ENCODE measurements at places on chromosomes 6 and 20.

DNA sequence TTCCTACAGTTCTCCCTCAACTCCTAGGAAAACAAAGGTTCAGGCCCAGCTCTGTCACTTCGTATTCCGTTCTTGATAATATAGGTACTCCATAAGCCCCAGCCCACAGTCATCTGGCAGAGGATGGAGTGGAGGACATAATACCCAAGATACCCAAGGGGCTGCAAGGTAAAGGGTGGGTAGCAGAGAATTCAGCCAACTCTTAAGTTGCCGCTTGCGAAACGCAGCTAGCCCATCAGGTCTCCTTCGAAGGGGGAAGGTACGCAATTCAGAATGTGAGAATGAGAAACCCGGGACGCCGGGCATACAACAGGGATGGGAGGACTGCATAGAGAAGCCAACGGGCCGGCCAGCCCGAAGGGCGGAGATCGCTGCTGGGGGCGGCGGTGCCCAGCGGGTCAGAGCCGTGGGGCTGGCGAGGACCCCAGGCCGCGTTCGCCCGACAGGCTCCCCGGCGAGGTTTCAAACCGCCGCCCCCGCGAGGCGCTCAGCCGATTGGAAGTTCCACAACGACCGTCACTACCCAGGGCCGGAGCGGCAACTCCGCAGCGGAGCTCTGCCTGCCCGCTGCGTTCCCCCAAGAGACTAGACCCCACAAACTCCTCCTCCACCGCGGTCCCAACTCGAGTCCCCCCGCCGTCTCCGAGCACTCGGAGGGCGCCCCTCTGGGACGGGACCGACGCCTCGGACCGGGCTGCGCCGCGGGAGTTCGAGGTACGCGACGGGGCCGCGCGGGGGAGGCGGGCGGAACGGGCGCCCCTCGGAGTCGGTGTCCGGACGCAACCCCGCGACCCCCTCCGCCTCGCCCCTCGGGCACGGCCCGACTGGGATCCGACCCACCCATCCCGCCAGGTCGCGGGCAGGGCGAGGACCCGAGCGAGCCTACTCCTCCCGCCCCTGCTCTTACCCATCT is 911 bp downstream of the CDK19 start:
- DNase-seq: peak; percentile 62

- DNase-seq: no peak
Measured at GRCh38 chr6:16367571-16367970, 129.2 kb downstream of the GMPR start.

GRCh38 chr6:134035823-134036296 is 16.6 kb downstream of the SLC2A12 start:
- DNase-seq: no peak

GRCh38 chr6:80449726-80450125 is 343.3 kb downstream of the BCKDHB start:
- no peak for DNase-seq

GRCh38 chr6:38567436-38567835 is 72.3 kb downstream of the BTBD9 start:
- peak; percentile 78 for DNase-seq

- DNase-seq: peak; percentile 49
Measured at GRCh38 chr6:129767776-129768485, 58.0 kb upstream of the ARHGAP18 start.

GRCh38 chr6:89385156-89385667 is 26.9 kb downstream of the RRAGD start:
- peak; percentile 73 for DNase-seq

GRCh38 chr6:146874278-146875018 is 275.7 kb downstream of the ADGB start:
- DNase-seq: no peak

GRCh38 chr6:169082817-169083507 is 170.7 kb downstream of the THBS2 start:
- DNase-seq: no peak

DNA sequence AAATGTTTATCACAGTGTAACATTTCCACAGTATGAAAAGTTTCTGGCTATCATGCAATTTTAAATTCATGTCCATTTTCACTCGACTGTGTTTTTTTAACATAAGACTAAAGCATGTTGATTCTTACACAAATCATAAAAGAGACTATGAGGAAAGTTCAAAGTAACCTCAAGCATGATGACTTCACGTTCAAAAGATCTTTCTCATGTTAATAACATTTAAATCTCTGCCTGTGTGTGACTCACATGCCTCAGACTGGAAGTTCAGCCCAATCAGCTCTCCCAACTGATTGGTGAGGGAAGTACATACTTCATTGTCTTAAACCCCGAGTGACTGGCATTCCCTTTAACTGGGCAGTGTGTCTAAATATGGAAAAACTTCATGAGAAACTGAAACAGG is 37.4 kb downstream of the ATXN1 start:
- peak; percentile 82 for DNase-seq

- DNase-seq: peak; percentile 80
Measured at GRCh38 chr6:144266091-144266649, 19.0 kb upstream of the UTRN start.

- no peak for DNase-seq
Measured at GRCh38 chr6:16592223-16592911, 168.9 kb downstream of the ATXN1 start.

GRCh38 chr20:20836836-20837235 is 124.4 kb upstream of the RALGAPA2 start:
- DNase-seq: no peak

GRCh38 chr6:116280161-116280932 is 617 bp upstream of the TSPYL1 start:
- no peak for DNase-seq

GRCh38 chr6:13427316-13427715 is 60.1 kb downstream of the GFOD1 start:
- DNase-seq: no peak

DNA sequence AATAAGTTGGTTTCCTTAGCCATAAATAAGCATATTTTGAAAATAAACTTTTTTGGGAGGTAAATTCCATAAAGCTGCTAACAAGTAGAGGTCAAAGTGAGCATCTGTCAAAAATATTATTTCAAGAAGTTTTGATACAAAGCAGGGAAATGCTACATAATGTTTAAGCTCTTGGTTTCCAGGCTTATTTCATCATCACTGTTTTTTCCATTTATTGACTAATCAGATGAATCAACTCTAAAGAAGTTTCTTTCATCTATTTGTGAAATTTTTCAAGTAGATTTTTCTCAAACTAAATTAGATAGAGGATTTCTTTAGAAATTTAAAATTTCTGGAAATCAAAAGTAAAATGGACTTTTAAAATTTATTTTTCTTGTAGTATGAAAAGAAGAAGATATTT is 89.5 kb upstream of the TBX18 start:
- DNase-seq: no peak

GRCh38 chr6:19153270-19153980 is 683.7 kb upstream of the ID4 start:
- DNase-seq: no peak

DNA sequence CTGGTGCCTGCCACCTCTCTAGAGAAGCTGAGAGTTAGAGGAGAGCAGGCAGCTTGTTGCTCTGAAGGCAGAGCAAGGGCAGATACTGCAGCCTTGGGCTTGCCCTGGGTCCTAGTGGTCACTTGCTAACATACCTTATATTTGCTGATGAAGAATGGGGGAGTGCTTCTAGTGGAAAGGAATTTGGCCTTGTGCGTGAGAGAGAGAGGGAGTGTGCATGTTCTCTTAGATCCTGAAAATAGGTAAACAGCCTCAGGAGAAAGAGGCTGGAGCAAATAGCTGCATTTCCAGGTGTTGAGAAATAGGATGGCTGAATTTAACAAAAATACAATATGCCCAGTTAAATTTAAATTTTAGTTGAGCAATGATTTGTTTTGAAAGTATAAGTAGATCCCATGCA is 724.5 kb upstream of the FLRT3 start:
- DNase-seq: no peak

DNA sequence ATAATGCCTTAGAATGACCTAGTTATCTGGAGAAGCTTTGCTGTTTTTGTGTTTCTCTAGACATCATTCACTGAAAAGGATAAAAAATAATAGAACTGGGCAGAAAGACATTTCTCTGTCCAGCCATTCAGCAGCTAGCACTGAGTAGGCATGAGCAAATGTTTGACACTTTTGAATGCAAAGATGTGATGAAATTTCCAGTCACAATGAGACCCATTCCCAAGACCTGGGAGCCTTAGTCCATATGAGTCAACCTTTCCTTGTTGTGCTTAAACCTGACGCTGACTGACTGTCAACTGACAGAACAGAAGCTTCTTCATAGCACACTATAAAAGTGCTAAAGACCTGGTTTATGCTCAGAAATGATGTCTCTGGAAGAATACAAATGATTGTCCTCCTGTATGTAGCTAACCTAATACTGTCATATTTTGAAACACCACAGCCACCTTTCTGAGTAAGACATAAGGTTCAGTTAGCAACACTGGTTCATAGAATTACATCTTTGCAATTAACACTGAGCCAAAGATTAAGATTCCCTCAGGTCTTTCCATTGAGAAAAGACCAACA is 17.1 kb downstream of the RALGAPA2 start:
- no peak for DNase-seq

DNA sequence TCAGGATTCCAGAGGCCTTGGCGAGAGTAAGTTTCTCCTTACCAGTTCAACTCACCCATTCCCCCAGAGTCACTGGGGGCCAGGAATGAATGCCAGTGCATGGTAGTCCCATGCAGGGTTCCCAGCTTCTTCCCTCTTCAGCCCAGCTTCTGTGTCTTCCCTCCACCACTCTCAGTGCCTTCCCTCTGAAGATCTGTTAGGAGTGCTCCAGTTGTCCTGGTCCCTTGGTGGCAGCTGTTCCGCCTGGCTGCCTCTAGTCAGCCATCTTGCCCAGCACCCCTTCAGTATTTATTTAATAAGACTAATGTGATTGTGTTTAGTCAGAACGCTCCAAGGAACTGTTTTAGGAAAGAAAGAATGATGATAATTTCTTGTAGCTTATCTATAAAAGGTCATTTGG is 23.1 kb downstream of the FIG4 start:
- no peak for DNase-seq

GRCh38 chr20:43138061-43138770 is 51.5 kb downstream of the PTPRT start:
- no peak for DNase-seq

DNA sequence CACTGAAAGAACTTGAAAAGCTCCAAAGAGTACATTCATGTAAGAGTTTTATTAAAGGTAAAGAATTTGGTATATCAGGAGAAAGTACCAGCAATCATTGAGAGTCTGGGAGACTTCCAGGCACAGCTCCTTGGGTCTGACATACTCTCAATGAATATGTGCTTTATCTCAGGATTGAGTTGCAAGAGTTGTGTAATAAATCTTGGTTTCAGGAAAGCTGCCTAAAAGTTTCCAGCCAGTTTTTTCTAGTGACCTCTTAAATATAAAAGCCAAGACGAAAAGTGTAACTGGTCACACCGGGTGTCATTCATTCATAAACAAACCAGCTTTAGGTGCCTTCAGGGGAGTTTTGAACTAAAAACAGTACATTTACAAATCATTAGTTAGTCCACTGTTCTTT is 21.6 kb upstream of the GJA1 start:
- no peak for DNase-seq

DNA sequence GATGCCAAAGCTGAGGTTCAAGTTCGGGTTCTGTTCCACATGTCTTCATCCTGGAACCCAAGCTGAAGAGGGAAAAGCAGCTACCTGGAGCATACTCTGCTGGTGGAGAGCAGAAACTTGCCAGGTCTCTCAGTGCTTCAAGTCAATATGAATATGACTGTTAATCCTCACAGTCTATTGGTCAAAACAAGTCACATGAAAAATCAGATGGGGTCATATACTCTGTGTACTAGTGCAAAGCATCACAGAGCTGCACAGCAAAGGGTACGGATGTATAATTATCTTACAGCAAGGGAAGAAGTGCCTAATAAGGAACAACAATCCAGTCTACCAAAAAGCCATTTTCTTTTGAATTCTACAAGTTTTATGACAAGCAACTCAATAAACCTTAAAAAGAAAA is 11.6 kb downstream of the NCOA7 start:
- no peak for DNase-seq

DNA sequence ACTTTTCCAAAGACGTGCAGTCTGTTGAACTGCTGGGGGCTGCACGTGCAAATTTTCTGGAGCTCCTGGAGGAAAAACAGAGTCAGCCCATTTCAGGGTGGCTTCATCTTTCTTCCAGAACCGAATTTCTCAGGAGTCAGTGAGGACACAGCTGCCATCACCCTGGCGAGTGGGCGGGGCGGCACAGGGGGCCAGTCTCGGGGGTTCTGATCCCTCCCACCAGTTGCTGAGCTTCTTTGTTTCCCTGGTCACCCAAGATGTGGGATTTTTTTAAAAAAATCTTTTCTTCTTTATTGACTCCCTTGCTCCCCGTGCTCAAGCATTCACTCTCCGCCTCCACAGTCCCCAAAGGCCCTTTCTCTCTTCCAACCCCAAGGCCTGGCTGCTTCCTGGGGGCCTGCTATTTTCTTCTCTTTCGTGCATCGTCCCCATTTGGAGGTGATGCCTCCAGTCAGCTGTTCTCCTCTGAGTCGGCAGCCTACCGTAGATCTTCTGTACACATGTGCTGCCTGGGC is 8.9 kb downstream of the C6orf118 start:
- DNase-seq: no peak

GRCh38 chr6:157869673-157870302 is 46.7 kb downstream of the SNX9 start:
- no peak for DNase-seq

DNA sequence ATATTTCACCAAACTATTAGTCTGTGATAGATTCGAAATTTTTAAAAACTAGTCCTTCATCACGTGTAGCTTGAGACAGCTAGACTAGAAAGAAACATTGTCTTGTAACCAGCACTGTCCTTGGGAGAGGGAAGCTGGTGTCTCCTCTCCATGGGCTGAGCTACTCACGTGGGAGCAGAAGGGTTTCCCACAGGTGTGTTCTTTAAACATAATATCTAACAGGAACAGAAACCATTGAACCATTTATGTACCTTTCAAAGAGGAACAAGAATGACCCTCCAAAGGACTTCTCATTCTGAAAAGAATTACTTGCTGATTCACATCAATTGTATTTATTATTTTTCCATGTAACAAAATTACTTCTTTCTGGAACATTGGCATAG is 72.4 kb upstream of the SYNJ2 start:
- DNase-seq: no peak

DNA sequence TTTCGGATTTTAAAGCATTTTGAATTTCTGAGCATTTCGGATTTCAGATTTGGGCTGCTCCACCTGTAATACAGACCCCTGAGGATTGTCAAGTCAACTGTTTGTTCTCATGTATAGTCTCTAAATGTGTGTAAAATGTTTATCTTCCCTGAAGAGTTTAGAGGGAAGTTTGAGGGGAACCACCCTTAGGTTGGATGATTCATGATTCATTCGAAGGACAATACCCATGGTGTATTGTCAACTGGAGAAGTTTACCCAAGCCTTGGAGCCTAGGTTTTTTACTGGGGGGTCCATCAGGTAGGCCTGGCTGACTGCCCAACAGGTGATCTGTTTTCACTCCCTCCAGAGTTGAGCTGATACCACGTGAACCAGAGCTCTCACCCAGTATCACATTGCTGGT is 18.9 kb downstream of the GSTA4 start:
- DNase-seq: no peak

DNA sequence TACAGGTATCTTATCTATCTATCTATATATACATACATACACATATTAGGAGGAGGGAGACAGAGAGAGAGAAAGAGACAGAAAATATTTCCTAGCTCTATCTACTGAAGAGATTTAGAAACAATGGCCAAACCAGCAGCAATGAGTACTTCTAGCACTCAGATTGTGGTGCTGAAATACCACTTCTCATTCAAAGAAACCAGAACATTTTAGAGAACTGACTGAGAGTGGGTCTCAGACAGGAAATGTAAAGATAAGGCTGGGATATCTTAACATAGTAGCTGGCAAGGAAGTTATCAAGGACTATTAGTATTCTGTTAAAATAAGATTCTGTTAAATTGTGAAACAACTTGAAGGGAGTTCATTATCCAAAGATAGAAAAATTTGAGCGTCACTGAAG is 57.0 kb downstream of the DNAAF9 start:
- no peak for DNase-seq

Data from A673 (cell line).